ENCODE measurements at places on chromosomes 6 and 20.

GRCh38 chr6:167826896-167827582 lies at the start of gene AFDN:
Gene AFDN (plus strand): TSS chr6:167826911. CDS start chr6:167827133, 222 bp downstream.
- DNase-seq = no peak

DNA sequence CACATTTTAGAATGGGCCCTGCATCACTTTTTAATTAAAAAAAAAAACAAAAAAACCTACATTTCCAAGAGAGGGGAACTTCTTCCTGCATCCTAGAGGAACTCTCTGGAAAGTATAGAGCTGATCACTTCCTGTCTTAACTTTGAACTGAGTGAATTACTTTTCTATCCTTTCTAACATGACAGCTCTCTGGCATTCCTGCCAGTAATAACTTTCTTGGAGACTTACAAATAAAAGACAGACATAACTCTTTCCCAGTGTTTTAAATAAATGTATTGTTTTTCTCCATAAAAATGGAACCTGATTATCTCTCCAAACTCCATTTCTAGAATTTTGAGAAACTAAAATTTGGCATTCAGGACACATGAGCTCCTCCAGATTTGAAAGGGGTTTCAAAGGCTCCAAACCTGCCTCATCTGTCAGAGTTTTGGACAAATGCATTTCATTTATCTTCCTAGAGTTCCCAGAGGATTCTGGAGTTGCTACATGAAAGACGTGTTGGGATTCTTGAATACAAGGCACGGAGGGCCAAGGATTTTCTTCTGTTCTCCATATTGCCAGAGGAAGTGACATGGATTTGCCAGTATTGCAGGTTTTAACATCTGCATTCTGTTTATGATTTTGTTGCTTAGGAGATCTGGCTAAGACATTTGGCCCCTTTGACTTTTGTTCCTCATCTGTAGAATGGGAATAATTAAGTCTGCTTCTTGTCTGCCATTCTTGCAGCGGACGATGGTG lies 2.0 kb upstream of the SMOC2 start:
- no peak for DNase-seq

GRCh38 chr6:44386364-44386928 lies 1.1 kb upstream of the CDC5L start:
- DNase-seq = no peak

DNA sequence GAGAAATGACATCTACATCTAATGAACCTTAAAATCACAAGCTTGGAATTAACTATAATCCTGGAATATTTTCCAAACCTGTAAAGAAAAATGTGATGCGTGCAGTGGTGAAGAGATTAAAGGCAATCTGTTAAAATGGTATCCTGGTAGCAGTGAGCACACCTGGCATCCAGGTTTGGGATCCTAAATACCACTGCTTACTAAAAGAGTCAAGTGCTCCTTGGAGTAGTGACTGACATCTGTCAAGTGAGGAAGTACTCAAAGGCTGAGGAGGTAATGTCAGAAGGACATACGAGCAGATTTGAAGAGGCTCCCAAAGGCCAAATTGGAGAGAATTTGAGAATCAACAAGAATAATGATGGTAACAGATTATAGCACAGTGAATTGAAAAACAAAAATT lies 32.8 kb downstream of the PCMT1 start:
- no peak for DNase-seq

DNA sequence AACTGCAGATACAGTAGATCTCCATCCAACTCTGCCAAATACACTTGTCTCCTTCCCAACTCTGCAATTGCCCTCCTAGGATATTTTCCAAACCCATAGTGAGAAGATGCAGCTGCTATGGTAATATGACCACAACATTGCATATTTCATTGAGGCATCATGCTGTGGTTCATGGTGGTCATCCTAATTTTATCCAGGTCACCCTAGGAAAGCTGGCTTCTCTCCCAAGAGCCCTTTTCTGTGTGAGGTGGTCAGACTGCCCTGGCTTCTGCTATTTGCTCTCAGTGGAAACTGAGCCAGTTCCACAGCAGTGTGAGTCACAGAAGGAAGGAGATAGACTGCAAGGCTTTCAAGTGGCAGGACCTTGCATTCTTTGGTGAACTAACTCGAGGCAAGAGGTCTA lies 5.5 kb downstream of the OGFRL1 start:
- DNase-seq = no peak

DNA sequence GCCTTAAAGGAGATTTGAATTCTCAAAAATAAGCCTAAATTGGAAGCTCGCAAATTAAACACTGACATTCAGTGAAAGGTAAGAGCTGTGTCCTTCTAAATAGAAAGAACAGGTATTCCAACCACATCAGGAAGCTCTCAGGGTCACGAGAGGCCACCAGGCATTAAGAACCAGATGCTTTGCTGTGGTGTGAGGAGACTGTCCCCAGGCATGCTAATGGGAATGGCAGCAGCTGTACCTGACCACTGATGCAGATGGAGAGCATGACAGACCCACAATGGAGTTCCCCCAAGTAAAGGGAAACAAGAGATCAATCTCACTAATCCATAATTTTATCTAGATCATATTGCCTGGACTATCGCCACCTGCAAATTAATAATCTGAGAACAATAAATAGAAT lies 658.9 kb upstream of the NOX3 start:
- DNase-seq = no peak

- DNase-seq = no peak
Observed at GRCh38 chr6:9766240-9766915, 648.5 kb downstream of the TFAP2A start.

GRCh38 chr20:37760322-37760721 lies 66.5 kb downstream of the CTNNBL1 start:
- DNase-seq = no peak

DNA sequence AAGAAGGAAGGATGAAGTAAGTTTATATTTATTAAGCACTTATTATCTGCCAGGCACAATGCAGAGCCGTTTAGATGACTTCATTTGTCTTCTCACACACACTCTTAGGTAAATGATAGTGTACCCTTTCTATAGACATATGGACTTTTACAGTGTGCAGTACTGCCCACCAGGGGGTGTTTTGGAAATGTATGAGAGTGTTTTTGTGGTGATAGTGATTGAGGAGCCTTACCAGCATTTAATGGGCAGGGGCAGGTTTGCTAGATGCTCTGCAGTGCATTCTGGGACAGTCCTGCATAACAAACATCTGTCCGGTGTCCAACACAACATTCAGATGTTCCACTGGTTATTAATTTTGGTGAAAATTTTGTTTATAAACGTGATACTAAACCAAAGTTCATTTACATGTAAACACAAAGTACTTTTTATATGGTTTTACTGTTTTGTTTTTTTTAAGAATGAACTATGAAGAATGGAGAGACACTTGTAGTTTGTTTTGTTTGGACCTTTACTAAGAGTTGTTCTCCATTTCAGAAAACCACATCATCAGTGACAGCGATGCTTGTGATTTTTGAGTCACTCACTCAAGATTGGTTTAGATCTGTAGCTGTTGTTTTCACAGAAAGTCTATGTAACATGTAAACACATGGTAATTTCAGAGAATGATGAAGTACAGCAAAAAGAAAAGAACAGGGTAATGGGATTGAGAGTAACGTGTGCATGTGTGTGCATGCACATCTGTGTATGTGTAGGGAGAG lies 19.9 kb downstream of the KCNS1 start:
- DNase-seq = no peak

- no peak for DNase-seq
Observed at GRCh38 chr6:114556846-114557488, 214.1 kb upstream of the HS3ST5 start.

GRCh38 chr20:9744551-9744950 lies 94.3 kb downstream of the PAK5 start:
- no peak for DNase-seq

Data from CD4-positive, CD25-positive, alpha-beta regulatory T cell (primary cell).